CD4-positive, alpha-beta T cell treated with Interleukin-15 for 4 hours (primary cell): ENCODE measurements at places on chromosomes 1 and 21.

DNA sequence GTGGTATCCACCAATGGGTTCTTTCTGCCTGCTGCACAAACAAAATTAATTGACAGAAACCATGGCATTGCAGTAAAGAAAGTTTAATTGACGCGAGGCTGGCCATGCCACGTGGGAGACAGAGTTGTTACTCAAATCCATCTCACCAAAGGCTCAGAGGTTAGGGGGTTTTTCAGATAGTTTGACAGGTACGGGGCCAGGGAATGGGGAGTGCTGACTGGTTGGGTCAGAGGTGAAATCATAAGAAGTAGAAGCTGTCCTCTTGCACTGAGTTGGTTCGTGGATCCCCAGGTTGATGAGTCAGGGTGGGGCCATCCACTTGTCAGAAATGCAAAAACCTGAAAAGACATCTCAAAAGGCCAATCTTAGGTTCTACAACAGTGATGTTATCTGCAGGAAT, 941 bp upstream of the TBCE start:
- DNase-seq: peak; percentile 4

DNA sequence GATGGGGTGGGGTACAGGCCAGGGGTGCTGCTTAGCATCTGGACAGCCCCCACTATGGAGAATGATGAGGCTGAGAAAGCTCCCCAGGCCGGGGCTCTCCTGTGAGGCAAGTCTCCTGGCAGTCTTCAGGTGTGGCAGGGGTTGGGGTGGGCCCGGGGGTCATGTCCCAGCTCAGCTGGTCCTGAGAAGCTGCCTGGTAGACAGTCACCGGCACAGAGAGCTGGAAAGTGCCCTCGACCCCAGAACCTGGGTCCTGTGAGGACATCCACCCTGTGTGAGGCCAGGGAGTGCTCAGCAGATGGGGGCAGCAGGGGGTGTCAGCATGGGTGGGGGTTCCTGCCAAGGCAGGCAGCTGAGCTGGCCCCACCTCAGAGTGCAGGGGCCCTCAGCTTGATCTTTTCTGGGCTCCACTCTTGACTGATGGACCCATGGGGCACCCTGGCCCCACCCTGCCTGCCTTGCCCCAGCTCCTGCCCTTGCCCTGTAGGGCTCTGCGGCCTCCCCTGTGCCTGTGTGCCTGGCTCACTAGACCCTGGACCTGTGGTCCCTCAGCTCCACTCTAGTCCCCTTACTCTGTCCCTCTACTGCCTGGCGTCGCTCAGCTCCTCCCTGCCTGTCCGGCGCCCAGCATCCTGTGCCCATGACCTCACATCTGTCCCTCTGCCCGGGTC, 5.8 kb downstream of the IBA57 start:
- no peak for DNase-seq

- DNase-seq: no peak
These were observed 27.8 kb downstream of the ILDR2 start for GRCh38 chr1:166947398-166948043.

DNA sequence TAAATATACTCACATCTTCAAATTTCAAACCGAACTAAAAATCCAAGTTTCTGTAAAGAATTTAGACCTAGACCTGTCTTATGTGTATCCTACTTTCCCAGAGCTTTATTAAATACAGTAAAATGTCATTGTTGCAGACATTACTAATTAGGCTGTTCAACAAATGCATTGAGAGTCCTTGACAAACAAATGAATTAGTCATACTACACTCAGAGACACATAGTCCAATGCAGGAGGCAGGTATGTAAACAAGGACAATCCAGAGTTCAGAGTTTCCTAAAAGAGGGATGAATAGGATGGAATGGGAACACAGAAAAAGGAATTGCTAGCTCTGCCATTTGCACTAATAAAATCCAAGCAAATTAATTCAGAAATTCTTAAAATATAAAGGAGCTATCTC, 1.6 kb upstream of the EGLN1 start:
- DNase-seq: no peak

DNA sequence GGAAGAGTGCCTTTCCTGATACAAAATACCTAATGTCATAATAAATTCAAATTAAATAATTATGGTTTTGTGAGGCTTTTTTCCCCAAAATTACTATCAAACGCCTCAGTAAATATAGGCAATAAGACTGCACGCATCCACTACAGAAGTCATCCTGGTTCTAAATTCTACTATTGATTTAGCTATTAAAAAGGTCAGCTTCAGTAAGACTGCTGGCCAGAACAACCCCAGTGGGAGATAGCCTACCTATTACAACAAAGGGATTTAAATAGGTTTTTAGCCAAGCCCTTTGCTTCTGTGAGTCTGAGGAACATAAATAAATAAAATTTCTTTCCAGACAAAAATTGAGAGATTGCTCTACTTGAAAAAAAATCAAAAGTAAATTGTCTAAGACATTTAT, 132.1 kb downstream of the PLPPR4 start:
- no peak for DNase-seq

GRCh38 chr1:243251539-243251938, 3.5 kb downstream of the CEP170 start:
- DNase-seq: no peak

DNA sequence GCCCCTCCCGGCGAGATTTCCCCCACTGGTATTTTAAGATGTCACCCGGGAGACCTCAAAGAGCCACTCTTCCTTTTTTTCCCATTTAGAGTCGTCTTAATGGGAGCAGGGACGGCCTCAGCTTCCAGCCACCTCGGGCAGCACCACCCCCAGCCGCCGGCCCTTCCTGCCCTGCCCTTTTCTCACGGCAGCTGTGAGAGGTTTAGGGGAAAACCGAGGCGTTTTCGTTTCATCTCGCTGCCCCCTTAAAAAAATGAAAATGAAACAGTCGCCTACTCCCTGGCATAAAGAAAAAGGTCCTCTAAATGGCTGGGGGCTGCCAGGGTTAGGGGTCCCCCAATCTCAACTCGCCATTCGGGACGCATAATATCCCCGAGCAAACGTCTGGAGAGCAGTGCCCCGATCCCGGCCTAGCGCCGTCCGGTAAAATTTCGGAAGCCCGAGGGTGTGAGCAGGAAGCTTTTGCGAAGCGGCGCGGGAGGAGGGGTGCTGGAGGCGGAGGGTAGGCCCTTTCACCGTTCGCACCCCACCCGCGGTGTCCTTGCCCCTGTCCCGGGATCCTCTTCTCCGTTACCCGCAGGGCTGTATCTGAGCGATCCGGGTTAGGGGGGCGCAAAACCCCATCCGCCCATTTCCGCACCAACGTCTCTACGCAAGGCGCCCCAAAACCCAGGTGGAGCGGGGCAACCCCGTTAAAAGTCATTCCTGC, 1.2 kb downstream of the RUNX3 start:
- peak; percentile 61 for DNase-seq

GRCh38 chr21:32826329-32827167, 55.0 kb upstream of the PAXBP1 start:
- peak; percentile 36 for DNase-seq

DNA sequence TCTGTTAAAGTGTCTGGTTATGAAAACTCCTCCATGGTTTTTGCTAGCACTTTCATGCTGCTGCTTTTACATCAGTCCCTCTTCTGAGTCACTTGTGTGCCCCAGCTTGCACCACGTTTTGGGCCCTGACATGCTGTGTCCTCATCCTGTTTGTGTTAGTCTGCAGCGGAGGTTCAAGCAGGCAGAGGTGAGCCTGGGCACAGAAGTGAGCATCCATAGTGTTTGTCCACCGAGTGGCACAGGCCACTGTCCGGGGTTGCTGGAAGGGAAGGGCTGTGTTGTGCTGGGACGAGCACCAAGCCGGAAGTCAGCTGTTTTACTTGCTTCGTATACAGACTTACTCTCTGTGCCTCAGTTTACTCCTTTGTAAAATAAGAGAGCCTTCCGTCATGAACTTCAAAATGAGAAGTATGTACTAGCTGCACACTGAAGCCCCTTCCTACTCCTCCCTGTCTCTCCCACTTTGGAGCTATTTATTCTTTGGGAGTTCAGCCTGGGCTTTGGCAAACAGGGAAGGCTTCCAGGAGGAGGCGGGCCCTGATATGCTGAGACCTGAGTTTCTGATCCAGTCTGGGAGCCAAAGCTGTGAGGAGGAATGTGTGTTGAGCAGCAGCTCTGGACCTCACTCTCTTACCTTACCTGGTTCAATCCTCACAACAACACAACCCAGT, 10.7 kb upstream of the LAPTM5 start:
- DNase-seq: no peak

DNA sequence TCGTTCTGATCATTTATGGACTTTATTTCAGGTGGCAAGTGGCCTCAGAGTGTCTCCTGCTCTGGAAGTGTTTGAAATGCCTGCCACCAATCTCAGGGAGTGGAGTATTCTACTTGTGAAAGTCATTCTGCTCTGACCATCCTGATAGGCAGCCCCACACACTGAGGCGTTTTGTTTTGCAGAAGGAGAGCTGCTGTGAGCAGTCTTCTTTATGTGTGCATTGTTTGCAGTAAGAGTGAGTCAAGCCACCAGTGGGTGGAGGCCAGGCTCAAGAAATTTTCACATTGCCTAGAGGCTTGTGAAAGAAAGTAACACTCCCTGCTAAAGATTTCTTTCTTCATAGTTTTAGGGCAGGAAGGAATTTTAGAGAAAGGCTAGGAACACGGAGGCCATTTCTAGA, 204.4 kb downstream of the SLC35F3 start:
- DNase-seq: no peak

DNA sequence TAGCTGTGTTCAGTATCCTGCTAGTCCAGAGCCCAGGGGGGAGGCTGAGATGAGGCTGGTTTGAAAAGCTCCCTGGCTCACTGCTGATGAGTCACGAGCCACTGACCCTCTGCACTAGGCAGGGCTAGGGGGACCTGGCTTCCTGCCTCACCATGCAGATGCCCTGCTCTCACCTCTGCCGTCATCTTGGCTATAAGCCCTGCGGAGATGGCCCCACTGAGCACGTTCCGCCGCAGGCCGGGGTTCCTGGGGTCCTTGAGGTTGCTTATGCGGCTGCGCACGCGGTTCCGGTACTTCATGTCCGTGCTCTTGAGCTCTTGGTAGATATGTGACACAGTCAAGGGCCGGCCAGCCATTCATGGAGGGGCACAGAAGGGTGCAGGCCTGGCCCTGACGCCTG, 24.1 kb upstream of the ZNF436 start:
- DNase-seq: no peak

DNA sequence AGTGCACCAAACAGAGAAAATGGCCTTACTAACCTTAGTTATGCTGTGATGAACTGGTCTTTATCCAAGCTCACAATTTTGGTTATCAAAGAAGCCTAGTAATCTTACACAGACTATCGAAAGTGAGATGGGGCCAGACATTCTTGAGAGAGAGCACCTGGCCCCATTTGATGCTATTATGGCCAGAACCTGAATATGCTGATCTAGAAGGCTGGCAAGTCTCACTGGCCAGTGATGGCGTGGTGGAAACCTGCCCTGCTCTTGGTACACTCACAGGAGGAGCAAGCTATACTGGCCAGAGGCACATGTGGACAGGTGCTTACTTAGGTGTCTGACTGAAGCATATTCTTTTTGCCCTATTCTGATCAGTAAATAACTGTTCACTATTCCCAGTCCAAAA, 357.8 kb upstream of the ZRANB2 start:
- DNase-seq: no peak

GRCh38 chr1:82870332-82870731, 1069.6 kb downstream of the ADGRL2 start:
- no peak for DNase-seq

- DNase-seq: peak; percentile 61
These were observed 22.2 kb downstream of the MKNK1 start for GRCh38 chr1:46581681-46582455.

DNA sequence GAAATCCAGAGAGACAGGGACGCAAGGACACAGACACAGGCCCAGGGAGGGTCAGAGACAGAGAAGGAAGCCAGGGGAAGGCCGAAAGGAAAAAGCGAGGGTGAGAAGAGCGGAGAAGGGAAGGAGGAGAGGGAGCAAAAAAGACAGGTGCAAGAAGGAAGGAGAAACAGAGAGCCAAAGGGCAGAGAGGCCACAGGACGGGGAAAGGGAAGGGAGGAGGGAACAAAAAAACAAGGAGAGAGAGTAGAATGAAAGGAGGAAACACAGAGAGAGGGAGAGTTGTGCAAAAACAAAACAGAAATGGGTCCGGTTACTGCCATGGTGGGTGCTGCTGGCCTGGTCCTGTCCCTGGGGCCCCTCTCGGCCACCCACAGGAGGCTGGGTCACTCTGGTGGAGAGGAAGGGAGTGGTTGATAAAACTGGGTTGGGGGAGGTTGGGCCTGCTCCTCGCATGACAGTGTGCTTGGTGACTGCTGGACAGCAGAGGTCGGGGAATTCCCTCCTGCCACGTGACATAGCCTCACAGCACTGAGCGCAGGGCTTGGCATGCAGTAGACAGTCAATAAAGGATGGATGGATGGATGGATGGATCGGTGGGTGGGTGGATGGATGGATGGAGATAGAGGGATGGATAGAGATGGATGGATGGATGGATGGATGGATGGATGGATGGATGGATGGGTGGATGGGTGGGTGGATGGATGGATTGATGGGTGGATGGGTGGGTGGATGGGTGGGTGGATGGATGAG, 64.8 kb downstream of the RAP1GAP start:
- DNase-seq: no peak

DNA sequence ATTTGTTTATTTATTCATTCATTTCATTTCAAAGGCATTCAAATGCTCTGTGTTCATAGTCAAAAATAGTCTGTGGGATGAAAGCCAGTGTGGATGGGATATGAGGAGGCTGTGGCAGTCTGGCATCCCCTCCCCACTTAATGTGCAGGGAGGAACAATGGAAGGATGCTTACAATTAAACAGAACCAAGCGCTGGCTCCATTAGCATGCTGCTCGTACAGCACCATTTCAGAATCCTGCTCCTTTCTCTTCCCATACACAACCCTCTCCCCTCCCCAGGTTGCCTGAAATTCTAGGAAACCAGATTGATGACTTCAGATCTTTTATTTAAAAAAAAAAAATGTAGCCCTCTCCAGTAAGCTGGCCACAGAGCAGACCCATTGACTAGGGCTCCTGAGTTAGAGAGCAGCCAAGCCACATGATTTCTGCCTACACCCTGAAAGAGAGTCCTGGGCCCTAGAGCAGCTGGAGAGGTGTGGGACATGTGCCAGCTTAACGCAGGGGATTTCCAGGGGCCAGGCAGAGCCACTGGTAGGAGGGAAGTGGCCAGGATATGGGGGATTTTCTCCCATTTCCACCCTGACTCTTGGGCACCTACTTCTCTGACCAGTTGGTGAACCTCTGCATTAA, 205.2 kb downstream of the ASTN1 start:
- no peak for DNase-seq

DNA sequence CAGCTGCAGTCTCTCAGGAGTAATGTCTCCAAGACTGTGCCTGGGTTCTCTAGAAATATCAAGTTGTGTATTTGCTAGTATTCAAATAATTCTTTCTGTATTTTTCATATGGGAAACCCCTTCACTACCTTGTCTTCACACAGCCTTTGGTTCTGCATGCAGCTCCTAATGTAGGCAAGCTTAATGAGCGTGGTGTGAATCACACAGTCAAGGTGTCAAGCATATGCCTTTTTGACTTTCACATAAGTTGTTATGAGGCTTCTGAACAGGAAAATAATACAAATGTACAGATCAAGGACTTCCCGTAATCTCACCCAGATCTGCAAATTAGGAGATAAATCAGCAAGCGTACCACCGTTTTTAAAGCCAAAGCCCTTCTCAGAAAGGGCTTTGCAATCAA, at the start of gene FCRL3:
Gene FCRL3, minus strand, starts transcription at position 38 of the 400 bp plus-strand sequence. CDS start 280 bp downstream, outside the sequence.
- peak; percentile 28 for DNase-seq

- no peak for DNase-seq
These were observed 29.2 kb downstream of the ZNF281 start for GRCh38 chr1:200380589-200381021.

- no peak for DNase-seq
These were observed 211.1 kb downstream of the ROR1 start for GRCh38 chr1:63984930-63985290.

GRCh38 chr21:15052459-15052763, 12.4 kb downstream of the NRIP1 start:
- no peak for DNase-seq

- DNase-seq: no peak
These were observed 23.5 kb downstream of the ASAP3 start for GRCh38 chr1:23460519-23460918.
